ENCODE measurements at places on chromosomes 4 and X.

- no peak for DNase-seq
Observed at GRCh38 chr4:157587681-157588423, 367.3 kb downstream of the GRIA2 start.

DNA sequence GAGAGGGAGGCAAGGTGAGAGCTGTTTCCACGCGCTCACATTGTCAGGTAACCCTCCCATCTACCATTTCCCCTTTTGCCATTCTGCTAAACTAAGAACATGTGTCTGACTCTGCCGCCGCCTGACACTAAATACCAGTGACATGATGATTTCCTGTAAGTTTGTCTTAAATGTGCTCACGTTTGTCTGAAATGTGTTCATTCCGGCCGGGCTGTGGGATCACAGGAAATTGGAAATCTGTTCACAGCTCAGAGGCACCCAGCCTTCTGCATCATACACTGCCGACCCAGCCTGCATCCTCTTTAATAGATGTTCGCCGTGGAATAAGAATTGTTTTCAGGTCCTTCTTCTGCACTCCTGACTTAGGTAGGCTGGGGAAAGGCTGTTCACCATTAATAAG is 336.2 kb upstream of the PPARGC1A start:
- no peak for DNase-seq

GRCh38 chr4:73776321-73776729 is 36.0 kb downstream of the CXCL8 start:
- DNase-seq: peak; percentile 54

DNA sequence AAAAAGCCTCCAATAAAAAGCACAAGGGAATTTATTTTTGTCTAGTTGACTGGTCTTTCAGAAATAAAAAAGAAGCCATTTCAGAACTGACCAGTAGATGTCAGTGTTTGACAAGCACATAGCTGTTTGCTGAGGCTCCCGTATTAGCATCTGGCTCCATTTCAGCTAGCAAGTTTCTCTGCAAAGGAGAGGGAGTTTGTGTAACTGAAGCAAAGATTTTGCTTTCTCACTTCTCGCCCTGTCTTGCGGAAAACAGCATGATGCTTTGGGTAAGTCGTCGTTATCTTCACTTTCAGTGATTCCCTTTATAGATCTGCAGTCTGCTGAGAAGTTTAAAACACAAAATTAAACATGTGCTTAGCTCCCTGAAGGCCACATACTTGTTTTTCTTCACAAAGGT is 85.5 kb downstream of the CT47B1 start:
- peak; percentile 51 for DNase-seq

DNA sequence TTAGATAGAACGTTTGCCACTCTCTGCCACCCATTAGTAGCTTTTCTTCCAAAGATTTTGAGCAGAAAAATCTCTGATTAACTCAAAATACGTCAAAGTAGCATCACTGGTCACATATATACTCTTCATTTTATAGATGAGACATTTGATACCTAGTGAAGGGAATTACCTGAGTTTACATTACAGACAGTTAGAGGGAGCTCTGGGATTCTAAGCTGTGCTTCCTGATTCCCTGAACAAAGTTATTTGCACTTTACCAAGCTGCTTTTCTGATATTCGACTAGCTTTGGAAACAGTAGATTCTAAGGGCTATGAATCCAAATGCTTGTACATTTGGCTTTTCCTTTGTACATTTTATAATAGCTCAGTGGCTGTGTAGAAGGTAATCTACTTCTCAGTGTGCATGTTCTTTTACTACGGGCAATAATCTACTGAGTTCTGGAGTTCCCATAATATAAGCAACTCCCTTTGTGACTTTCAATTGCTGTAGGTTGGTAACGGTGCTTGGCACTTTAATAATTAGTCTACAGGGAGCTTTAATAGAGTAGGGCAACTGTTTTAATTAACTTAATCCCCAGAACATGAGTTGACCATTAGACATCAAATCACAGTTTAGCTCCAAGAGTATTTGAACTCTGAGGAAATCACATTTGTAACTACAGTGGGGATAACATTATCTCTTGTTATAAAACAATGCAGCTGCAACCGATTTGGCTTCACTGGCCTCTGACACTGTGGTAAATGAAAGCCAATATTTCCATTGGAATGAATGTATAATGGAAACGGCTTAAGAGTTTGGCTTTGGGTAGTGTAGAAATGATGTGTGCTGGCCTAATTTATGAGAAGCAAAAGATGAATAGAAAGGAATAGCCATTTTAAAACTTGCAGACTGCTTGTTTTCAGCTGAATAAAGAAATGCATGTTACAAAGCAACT is 1602.4 kb downstream of the STIM2 start:
- DNase-seq: no peak

GRCh38 chr4:142683503-142683902 is 162.6 kb downstream of the INPP4B start:
- no peak for DNase-seq

GRCh38 chrX:124426288-124427169 is 80.2 kb downstream of the SH2D1A start:
- no peak for DNase-seq

GRCh38 chr4:151627491-151627890 is 133.3 kb downstream of the GATB start:
- DNase-seq: no peak

DNA sequence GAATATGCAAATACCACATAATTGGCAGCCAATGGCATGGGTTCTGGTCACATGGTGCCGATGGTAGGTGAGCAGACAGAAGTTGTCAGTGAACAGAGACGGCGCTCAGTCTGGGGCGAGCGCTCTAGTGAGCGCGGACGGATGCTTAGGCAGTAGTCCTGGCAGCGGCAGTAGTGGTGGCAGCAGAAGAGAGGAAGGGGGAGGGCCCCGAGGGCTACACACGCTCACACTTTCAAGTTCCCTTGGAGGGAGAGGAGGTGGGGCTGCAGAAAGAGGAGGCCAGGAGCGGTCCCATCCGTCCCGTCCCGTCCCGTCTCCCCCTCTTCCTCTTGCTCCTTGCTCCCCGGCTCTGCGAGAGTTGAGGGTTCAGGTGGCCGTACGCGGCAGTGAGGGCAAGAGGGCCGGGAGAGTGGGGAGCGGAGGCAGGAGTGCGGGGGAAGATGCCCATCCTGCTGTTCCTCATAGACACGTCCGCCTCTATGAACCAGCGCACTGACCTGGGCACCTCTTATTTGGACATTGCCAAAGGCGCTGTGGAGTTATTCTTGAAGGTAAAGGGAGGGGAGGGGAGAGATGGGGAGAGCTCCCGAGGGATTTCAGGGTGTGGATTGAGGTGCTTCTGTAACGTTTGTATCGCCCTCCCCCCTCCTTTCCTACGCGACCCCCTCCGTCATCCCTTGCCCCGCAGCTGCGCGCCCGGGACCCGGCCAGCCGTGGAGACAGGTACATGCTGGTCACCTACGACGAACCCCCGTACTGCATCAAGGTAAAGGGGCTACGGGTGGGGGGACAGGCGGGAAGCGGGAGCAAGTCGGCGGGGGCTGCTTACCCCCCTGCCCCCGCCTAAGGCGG is at the start of gene INTS6L:
INTS6L (plus strand) TSS at position 108 of the 852 bp plus-strand sequence; CDS start at position 441, 333 bp downstream.
- DNase-seq: peak; percentile 82

GRCh38 chr4:71132486-71132885 is 139.0 kb downstream of the DCK start:
- no peak for DNase-seq

DNA sequence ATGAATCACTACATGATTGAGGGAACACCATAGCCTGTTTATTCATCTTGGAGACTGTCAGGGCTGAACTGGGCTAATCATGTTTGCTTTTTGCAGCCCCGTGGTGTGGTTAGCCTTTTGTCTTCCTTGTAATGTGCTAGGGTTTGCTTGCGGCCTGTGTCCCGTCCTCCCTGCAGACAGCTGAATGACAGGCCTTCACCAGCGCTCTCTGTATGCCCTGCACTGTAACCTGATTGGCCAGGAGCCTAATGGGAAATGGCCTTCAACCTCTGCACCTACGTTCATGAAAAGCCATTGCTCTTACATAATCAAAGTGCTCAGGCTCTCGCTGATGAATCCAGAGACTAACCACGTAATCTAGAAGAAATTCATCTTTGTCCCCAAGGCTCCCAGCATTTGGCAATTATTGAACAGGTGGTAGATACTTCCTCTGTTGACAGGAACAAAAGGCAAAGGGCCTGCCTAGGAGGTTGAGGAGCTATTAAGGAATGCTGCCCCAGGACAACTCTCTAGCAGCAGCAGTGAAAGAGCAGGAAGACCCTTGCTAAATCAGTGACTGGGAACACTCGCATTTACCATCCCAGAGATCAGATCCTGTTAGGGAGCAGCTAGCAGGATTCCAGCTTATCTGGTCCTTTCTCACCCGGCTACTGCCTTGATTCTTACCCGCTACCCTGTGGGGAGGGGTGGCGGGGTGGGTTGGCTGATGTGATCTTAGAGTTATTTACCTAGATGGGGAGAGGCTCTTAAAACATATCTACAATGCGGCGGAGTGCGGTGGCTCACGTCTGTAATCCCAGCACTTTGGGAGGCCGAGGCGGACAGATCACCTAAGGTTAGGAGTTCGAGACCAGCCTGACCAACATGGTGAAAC is 42.3 kb upstream of the FAT1 start:
- DNase-seq: no peak

DNA sequence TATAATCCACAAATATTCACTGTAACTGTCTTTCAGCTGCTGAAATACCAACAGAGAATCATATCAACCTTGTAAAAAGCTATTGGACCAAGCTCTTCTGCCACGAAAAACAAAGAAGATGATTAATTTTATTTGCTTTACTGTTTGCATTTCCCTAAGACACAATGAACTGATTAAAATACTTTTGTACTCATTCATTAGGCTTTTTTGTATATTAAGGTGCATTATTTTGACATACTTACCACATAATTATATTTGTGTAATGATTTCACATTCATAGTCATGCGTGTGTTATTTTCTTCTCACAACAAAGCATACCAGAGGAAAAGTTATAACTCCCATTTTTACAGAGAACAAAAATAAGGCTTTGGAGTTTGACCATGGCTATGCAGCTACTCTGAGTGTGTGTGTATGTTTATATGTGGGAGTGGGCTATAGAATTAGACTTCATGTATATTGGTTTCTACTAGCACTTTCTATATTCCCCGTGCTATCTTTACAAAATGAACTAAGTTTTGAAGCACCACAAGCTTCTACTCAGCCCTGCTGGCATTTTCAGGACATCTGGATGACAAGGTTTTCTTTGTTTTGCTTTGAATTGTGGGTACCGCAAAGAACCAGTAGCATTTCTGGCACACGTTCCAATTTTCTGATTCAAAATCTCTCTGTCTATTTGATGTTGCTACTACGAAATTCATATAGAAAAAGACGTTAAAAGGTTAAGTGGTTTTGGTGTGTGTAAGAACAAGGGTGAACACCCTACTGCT is 11.0 kb upstream of the FGF5 start:
- no peak for DNase-seq

GRCh38 chr4:111068883-111069282 is 446.0 kb upstream of the PITX2 start:
- DNase-seq: no peak

DNA sequence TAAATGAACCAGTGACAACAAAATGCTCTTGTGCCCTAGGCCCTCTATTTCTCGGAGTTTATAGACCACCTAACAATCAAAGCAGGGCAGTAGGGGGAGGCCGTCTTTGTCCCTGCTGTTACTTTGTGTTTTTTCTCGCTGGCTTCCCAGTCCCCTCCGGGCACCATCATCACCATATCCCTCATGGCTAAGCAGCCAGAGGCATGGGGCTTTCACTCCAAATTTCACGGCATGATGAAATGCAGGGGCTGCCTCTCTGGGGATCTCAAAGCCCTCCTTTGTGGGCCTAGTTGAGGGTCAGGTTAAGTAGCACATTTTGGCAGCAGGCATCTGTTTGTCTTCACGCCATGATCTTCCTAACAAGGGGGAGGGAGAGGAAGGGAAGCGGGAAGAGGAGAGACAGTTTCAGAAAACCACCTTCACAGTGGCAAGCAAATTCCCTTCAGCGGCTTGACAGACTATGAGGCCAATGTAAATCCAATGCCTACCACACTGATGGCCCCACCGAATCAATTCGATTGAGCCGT is 91.9 kb downstream of the ANOS1 start:
- DNase-seq: no peak

- DNase-seq: peak; percentile 30
Observed at GRCh38 chr4:106312997-106313522, 2.9 kb downstream of the TBCK start.

DNA sequence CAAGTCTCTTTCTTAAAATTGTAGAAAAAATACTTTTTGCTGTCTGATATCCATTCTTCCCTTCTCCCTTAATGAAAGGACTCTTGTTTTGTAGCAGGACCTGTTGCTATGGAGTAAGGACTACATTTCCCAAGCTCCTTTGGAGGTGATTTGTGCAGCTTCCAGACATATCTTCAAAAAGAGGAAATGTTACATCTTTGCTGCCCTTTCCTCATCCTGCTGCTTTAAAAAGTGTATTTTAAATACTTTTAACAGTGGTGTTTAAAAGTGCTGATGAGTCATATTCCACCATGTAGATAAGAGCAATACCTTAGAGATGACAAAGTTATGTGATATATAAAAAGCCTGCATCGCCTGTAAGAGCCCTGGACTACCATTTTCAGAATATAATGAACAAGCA is 98.7 kb downstream of the CFAP299 start:
- DNase-seq: no peak

DNA sequence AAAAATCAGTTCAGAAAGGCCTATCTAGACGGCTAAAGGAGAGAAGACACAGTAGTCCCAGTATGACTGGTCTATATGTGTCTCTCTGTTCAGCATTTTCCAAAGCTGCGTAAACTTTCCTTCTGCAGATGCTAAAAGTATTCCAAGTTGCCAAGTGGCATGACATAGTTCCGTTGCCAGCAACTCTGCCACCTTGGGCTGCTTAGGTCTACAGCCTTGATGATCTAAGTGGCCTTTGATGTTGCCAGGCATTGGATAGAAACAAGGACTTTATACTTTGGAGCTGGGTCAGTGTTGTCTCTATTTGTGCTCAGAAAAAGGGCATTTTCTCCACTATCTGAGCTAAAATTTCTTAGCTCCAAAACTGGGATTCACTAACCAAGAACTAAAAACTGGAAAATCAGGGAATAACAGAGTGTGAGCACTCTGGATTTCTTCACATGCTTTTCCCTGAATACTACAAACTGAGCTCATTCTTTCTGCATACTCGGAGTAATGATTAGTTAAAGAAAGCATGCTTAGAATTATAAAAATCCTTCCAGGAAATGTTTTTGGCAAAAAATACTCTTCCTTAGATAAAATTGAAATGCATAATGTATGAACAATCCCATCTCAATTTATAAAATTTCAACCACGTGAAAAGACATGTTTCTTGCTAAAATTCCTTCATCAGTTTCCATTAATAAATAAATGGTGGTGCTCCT is 191.4 kb downstream of the ADAMTS3 start:
- DNase-seq: no peak

GRCh38 chrX:23787745-23788118 is 4.8 kb downstream of the SAT1 start:
- DNase-seq: no peak

GRCh38 chr4:173397604-173398003 is 1.3 kb downstream of the SCRG1 start:
- no peak for DNase-seq

GRCh38 chr4:138487670-138488069 is 245.5 kb upstream of the SLC7A11 start:
- no peak for DNase-seq

GRCh38 chr4:44804301-44804700 is 77.9 kb upstream of the GNPDA2 start:
- no peak for DNase-seq

- peak; percentile 16 for DNase-seq
Observed at GRCh38 chrX:25156323-25156722, 140.6 kb upstream of the ARX start.

- peak; percentile 22 for DNase-seq
Observed at GRCh38 chr4:118032691-118033090, 1.6 kb upstream of the NDST3 start.

Measured in ACHN (cell line).